ENCODE measurements at places on chromosomes 5 and 9.
A peak's percentile ranks its signal among the peaks of the same experiment; 100 is the strongest.

- no peak for DNase-seq
Measured at GRCh38 chr9:21871256-21871975, 69.0 kb downstream of the MTAP start.

DNA sequence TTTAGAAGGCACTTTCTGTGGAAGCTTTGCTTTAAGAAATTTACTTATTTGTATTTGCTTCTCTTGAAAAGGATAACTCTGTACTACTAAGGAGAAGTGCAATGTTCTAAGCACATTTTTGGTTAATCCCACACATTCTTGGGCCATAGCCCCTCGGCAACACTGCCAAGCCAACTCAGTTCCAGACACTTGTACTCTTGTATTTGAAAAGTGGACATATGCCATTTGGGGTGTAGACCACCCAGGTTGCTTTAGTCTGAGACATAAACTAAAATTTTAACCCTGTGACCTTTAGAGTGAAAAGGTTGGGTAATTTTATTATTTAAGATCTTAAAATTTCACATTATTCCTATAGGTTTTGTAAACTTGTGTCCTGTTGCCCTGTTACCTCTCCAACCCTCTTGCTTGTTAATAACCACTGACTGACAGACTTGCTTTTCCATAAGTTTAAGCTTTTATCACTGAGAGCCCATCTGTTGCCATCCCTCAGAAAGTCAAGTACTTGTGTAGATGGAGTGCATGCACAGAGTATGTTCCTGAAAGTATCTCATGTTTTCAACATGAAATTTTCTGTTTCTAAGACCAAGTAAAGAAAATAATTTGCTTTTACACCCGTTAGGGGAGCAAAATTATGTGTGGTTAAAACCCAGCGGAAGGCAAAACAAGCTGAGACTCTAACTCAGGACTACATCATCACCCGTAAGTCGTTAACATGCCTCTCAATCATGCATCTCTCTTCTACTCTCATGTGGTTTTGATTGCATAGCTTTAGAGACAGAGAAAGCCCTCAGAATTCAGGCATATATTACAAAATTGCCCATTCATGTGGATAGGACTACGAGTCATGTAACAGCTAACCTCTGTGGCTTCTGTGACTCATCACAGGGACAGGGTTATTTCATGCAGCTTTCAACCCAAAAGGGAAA lies 117.3 kb downstream of the GDNF start:
- peak; percentile 88 for DNase-seq

DNA sequence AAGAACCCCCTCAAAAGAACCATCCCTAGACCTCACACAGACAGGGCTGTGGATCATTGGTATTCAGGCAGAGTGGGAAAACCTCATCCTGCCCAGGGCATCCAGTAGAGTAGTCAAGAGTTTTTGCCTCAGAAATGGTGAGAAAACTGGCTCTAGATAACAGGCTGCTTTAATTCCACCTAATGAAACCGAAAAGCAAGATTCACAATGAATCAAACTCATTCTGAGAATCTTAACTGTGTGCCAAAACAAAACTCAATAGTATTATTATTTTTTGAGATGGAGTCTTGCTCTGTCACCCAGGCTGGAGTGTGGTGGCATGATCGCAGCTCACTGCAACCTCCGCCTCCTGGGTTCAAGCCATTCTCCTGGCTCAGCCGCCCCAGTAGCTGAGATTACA lies 17.8 kb upstream of the NPM1 start:
- no peak for DNase-seq

DNA sequence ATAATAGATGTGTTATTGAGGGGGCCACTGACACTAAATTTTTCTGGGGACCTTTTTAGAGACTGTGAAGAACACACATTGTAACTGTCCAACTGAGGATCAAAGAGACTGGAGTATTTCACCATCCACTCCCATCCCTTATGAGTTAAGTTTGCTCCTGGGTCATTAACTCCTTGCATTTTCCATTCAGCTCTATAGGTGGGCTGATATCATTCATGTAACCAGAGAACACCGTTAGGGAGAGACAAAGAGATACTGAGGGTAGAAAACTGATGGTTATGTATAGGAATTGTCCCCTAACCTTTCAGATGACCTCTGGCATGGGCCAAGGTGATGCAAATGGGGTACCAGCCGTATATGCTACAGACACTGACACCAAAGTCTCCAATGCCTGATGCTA lies 142.4 kb upstream of the TLR4 start:
- DNase-seq = no peak

GRCh38 chr9:4490705-4491625 lies 697 bp downstream of the SLC1A1 start:
- no peak for DNase-seq

GRCh38 chr9:130471411-130472183 lies 26.8 kb downstream of the ASS1 start:
- no peak for DNase-seq

DNA sequence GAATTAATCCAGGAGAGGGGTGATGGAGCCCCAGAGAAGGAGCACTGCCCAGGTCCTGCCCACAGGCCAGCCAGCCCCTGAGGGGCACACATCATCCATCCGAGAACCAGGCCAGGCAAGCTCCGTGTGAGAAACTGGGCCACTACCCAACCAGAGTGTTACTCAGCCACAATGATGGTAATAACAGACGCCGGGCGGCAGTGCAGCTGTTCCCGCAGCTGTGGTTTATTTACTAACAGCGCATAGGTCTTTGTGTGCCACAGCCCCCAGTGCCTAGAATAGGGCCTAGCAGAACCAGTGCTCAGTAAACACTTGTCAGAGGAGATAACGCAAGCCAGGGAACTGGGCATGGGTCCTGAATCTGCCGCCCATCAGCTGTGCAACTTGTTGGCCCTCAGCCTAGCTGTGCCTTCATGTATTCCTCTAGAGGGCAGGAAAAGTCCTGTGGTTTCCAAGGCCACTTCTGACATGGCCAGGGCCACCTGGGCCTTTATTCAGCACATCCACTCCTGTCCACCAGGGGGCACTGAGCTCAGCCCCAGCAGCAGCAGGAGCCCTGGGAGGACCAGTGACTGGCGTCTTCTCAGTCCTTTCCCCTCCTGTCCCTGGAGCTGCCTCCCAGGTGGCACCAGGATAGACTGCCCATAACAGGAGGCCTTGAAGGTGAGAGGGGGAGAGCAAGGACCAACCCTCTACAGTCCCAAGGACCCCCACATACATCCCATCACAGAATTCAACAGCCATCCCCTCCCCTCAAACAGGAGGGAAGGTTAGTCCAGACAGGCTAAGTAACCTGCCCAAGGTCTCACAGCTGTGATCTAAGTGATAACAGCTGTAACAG lies 2.1 kb downstream of the MXD3 start:
- no peak for DNase-seq

- no peak for DNase-seq
Measured at GRCh38 chr5:134577796-134578577, 52.5 kb downstream of the JADE2 start.

DNA sequence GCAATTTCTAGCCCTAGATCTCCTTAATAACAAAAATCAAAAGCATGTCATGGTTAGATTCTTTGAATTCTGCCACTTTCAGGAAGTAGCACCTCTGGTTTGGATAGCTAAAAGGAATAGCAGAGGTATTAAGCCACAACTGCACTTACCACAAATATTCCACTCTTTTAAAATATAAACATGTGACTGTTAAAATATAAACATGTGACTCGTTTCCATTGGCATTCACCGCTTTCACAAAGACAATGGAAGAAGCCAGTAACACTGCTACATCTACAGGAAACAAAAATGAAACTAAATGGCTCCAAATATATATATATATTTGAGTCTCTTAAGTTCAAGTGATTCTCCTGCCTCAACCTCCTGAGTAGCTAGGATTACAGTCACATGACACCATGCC lies 222.9 kb downstream of the ARL15 start:
- peak; percentile 78 for DNase-seq

DNA sequence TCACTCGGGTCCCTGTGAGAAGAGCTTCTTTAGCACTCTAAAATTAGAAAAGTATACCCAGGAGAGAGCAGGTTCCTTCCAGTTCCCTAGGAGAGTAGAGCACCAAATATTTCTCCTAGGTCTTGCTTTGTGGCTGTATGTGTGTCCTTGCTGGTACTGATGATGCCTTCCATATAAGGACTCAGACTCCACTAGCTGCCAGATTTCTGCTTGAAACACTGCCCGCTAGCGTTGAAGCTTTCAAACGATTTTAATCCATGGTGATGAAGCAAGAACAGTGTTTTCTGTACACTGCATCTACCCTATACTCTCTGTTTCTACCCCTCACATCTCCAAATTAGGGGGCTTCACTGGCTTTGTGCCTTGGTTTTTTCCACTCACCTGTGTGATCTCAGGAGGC lies 2.4 kb upstream of the SMC2 start:
- no peak for DNase-seq

- no peak for DNase-seq
Measured at GRCh38 chr9:69442486-69442885, 117.5 kb downstream of the ENTREP1 start.

DNA sequence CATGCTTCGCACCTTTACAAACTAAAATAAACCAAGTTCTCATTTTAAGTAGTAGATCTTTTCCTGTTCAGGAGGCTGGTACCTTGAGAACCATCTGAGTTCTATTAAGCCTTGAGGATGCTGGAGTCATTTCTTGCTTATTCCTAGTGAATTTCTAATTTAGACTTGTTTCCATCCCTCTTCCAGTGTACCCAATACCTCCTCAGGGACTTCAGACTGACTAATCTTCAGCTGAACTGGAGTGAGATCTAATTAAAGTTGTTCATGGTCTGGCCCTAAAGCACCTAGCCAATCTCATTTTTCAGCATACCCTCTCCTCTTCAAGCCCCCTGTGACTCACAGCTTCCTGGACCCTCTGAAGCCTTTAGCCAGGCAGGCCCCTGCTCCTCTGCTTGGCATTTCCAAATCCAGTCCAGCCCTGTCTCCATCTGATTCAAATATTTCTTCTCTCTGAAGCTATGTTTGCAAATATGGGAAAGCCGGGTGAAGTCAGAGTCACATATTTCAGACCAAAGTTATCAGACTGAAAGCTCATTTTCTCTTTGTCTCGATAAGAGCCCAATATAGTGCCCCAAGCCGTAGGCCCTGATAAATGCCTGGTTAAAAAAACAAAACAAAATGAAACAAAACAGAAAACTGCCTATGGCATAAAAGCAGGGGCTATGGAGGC lies 19.4 kb upstream of the TNFSF15 start:
- DNase-seq = no peak

- no peak for DNase-seq
Measured at GRCh38 chr5:116076496-116076895, 8.3 kb upstream of the COMMD10 start.

- DNase-seq = no peak
Measured at GRCh38 chr5:82754759-82755158, 322.4 kb downstream of the TMEM167A start.

- DNase-seq = no peak
Measured at GRCh38 chr5:150190987-150191386, 1.1 kb downstream of the SLC6A7 start.

GRCh38 chr9:34256987-34257585 lies 72.0 kb downstream of the KIF24 start:
- no peak for DNase-seq

GRCh38 chr5:132322266-132322665 lies 28.1 kb downstream of the SLC22A4 start:
- DNase-seq = no peak

DNA sequence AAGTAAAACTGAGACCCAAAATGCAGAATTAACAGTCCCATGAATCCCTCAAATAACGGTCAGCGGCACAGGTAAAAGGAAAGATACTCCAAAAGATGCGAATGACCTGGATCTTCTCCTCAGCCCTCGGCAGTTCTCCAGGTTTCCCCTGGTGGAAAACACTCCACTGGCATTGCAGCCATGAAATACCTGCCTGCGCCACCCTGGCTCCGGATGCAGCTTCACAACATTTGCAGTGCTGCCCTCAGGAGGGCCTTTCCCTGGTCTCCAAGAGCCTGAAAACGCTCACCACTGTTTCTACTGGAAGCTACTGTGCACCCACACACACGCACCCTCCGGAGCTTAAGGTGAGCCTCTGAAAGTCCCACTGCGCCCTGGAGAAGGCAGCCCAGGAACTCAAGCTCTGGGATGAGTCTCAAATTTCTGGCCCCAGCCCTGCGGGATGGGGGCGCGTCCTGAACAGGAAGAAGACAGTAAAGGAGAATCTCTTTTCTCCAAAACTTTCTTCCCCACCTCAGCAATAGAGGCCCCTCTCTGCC lies 612 bp downstream of the UGT3A2 start:
- DNase-seq = no peak

GRCh38 chr5:37211661-37212060 lies 37.5 kb downstream of the CPLANE1 start:
- no peak for DNase-seq

DNA sequence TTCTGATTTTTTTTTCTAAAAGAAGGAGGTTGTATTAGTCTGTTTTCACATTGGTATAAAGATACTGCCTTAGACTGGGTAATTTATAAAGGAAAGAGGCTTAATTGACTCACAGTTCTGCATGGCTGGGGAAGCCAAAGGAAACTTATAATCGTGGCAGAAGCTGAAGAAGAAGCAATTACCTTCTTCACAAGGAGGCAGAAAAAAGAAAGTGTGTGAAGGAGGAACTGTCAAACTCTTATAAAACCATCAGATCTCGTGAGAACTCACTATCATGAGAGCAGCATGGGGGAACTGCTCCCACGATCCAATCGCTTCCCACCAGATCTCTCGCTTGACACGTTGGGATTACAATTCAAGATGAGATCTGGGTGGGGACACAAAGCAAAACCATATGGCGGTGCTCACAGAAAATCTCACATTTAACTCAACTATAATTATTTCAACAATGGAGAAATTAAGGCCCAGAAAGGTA lies 27.1 kb downstream of the DPYSL3 start:
- DNase-seq = no peak

DNA sequence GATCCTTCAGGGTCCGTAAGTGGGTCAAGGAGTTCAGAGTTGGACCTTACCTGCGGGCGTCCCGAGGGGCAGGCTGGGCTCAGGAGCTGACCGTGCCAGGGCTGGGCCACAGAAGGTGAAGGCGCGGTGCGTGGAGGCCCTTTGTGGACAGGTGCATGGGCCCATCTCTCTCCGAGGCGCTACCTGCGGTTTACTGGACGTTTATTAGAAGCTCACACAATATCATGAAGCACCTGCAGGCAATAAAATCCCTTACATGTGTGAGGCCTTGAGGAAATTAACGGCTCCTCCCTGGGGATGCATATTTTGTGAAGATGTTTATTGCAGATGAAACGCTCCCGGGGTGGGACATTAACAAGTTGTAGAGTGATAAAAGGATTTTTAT lies 79.8 kb upstream of the LMX1B start:
- DNase-seq = no peak

- no peak for DNase-seq
Measured at GRCh38 chr5:172141949-172142319, 46.1 kb downstream of the STK10 start.

DNA sequence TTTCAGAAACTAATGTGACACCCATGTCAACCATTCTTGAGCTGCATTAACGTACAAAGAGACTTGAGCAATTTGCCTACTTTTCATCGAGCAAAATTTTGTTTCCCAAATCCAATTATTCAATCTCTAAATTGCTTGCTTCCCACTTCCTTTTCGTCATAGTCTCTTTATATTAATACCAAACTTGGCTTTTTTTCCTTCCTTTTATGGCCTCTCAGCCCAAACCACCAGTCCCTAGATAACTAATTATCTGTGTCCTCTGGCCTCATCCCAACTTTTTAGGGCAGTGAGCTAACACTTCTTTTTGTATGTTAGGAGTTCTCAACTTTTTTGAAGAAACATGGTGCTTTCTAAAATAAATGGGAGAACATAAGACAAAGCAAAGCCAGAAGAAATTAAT lies 155.5 kb upstream of the S1PR3 start:
- DNase-seq = no peak

GRCh38 chr9:15468145-15468544 lies 42.6 kb downstream of the PSIP1 start:
- no peak for DNase-seq

- no peak for DNase-seq
Measured at GRCh38 chr5:88815050-88815789, 67.8 kb downstream of the MEF2C start.
